ENCODE measurements at places on chromosomes 4 and X.
A peak's percentile ranks its signal among the peaks of the same experiment; 100 is the strongest.

DNA sequence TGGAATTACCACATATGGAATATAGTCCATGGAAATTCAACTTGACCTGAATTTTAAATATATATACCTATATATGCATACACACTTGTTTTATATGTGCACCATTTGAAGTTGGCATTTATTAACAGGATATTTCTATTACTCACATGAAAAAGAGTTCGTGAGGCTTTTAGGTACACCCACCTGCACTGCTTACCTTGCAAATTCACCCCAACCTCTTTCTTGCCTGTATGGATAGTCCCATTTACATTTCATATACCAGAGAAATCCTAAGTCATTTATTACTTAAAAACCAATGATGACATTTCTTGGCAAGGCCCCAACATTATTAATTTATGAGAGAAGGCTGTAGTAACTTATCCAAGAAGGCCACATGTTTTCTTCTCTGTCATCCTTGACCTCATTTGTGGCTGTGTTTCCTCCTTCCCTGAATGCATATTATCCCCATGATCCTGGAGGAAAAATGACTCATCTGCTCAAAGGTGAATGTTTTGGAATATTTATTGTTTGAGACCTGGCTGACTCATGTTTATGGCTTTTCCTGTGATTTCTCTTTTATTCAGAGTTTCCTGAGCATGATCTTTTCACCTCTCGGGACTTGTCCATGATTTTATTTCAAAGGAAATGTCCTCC lies 62.2 kb upstream of the FAM241A start:
- DNase-seq, result peak; percentile 97

GRCh38 chr4:73718375-73719373 lies 21.7 kb upstream of the CXCL8 start:
- peak; percentile 72 for DNase-seq

DNA sequence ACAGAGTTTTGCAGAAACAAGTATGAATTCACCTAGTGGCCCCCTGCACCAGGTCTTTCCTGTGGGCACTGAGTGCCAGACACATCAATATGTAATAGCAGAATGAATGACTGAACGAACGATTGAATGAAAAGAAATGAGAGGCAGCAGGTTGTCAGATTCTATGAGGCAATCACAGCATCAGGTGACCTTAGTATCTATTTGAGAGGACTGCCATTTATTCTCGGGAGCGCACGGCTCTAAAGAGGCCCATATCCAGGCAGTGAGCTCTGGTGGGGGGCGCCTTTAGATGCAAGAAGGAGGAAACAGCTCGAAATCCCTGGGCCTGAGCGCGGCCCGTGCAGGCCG lies 528 bp upstream of the SLC25A4 start:
- DNase-seq, result no peak

DNA sequence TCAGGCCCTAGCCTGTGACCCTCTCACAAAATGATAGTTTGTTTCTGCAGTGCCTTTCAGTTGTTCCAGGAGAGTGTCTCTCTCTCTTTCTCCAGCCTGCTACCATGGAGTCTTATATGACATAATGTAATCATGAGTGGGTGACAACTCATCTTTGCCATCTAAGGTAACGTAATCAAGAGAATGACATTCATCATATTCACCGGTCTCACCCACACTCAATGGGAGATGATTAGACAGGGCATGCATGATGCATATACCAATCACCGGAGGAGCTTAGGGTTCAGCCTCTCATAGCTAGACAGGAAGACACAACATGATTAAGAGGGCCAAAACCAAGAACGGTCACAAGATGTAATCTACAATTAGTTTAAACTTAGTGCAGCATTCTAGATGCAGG lies 97.1 kb upstream of the FAM9B start:
- peak; percentile 53 for DNase-seq

- DNase-seq, result no peak
Observed at GRCh38 chr4:121376556-121376955, 4.3 kb downstream of the QRFPR start.

GRCh38 chr4:26060286-26060685 lies 146.3 kb downstream of the SMIM20 start:
- DNase-seq, result peak; percentile 41

DNA sequence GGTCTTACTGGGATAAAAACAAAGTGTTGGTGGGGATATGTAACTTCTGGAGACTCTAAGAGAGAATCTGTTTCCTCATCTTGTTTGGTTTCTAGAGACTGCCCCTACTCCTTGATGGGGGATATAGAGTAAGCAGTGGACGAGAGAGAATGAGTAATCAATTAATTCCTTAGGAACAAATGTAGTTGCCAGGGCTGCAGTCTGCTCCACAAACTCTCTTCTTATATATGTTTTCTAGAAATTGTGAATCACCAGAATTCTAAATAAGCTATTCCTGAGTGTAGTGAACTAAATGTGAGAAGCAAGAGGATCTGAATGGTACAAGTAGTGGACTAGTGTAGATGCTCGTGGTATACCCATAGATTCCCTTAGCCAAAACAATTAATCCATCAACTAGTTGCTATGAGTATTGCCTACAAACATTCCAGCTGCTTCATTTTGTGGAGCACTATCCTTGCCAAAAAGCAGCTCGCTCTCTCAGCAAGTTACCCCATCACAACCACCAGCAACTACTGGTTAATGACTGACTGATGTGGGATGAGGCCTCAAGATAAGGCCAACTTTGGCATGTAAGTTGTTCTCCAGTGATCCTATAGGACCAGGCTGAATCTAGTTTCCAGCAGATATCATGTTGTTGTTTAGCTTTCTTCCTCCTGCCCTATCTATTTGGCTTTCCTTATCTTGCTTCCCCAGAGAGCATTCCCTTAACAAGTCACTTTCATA lies 273.0 kb downstream of the SLC7A11 start:
- DNase-seq, result no peak

DNA sequence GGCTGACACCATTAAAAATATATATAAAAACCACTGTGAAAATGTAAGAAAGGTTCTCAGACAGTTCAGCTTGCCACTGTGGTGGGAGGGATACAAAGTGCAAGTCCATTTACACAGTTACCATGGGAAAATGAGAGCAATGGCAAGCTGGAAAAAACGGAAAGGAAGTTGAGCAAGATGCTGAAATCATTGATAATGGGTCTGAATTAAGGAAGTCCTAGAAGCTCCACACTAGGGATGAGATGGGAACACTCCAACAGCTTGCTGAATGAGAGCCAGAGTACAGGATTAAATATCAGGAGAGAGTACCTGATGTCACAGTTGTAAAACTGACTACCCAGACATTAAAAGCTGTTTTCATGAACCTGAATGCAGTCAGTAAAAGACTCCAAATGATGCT lies 218.6 kb downstream of the PRDM5 start:
- no peak for DNase-seq

DNA sequence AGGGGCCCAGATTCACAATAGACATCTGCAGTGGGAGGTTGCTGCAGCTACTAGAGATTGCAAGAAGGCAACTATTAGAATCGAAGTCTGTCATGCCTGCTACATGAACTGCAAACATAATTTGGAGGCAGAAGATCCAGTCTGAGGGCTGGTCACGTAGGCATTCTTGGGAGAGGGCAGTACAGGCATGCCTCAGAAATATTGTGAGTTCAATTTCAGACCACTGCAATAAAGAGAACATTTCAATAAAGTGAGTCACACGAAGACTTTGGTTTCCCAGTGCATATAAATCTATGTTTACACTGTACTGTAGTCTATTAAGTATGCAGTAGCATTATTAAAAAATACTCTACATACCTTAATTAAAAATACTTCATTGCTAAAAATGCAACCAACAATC lies 585.8 kb upstream of the FAT1 start:
- DNase-seq, result peak; percentile 80

DNA sequence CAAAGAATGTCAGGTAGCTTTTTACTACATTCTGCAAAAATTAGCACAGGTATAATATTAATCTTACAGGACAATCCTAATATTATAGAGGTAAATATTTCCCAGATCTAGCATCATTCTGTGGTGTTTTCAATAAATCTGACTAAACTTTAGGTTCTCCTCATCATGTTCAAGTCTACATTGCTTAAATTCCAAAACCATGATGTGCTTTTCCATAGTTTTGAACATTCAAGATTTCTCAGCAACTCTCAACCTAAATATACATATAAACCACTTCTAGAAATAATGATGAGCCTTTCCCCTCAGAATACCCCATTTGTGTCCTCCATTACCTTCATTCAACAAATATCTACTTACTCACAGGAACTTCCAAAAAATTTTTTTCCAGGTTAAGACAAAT lies 23.1 kb downstream of the EIF4E start:
- no peak for DNase-seq

- DNase-seq, result no peak
Observed at GRCh38 chr4:141309874-141310273, 89.2 kb downstream of the ZNF330 start.

- DNase-seq, result no peak
Observed at GRCh38 chr4:48255959-48256342, 13.7 kb downstream of the TEC start.

DNA sequence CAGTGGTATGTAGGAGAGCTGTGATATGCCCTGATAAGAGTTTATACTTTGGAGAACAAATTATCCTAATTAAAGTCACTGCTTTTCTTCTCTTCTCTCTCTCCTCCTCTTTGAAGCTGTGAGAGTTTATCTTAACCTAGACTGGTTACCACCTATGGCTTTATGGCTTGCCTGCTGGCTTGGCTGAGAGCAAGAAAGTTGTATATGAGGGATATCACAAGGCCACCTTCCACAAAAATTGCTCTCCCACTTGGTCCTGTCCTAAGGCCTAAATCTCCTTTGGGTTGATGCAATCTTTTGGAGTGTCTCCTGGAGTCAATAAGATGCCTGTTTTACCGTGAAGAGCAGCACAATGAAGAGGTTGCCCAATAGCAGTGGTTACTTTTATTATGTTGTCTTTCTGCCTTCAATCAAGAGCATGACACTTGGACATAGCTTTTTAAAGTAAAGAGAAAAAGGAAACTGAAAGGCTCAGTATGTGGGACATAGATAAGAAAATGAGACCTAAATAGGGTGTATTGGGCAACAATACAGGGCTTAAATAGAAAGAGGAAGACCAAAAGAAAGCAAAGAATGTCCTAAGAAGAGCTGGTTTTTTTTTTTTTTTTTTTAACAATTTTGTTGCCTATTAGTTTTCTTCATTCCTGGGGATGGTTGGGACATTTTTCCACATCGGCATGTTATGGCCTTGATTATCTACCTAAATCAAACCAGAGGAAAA lies 9.2 kb downstream of the GUCY1A1 start:
- peak; percentile 46 for DNase-seq

GRCh38 chr4:139247241-139247640 lies 32.8 kb downstream of the MGARP start:
- DNase-seq, result no peak

DNA sequence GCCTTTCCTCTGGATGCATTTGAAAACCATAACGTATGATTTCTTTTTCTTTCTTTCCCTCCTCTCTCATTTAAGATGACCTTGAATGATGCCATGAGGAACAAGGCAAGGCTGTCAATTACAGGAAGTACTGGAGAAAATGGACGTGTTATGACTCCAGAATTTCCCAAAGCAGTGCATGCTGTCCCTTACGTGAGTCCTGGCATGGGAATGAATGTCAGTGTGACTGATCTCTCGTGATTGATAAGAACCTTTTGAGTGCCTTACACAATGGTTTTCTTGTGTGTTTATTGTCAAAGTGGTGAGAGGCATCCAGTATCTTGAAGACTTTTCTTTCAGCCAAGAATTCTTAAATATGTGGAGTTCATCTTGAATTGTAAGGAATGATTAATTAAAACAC lies 142.8 kb downstream of the GRIA2 start:
- DNase-seq, result no peak

- no peak for DNase-seq
Observed at GRCh38 chrX:137025930-137026329, 7.9 kb downstream of the GPR101 start.

DNA sequence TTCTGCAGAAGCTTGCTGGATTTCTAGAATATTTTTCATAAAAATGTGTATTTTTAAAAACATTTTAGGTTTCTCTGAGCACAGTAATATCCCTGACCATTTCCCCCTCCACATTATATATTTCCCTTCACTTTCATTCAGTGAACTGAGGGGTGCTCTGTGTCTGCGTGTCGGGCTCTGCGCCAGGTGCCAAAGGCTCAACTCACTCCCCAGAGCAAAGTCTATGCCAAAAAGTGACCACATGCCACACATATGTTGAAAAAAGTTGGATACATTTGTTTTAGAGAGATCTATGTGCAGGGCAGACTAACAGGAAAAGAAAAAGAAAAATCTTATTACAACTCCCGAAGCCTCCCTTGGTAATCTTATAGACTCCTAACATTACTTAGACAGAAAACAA lies 233.7 kb downstream of the MGST2 start:
- no peak for DNase-seq

- no peak for DNase-seq
Observed at GRCh38 chr4:167779864-167780263, 312.5 kb upstream of the ANXA10 start.

- DNase-seq, result peak; percentile 88
Observed at GRCh38 chr4:69098470-69098869, 2.2 kb downstream of the UGT2B7 start.

GRCh38 chrX:19889582-19890342 lies 2.4 kb upstream of the SH3KBP1 start:
- peak; percentile 72 for DNase-seq

DNA sequence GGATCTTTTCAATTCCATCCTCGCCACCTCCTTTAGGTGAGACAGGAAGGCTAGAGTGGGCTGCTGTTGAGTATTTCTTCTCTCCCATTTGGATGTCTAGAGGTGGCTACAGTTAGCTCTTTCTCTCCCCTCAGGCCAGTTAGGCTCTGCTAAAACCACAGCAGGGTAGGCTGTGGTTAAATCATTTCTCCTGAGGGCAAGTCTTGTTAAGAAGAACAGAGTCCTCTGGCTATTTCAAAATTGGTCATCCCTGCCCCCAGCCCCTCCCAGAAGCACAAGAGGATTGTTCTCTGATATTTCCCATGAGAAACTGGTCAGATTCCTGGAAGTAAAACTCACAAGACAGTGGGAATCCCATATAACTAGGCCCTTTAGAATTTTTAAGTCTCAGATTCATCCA lies 1359.5 kb downstream of the TECRL start:
- DNase-seq, result no peak

DNA sequence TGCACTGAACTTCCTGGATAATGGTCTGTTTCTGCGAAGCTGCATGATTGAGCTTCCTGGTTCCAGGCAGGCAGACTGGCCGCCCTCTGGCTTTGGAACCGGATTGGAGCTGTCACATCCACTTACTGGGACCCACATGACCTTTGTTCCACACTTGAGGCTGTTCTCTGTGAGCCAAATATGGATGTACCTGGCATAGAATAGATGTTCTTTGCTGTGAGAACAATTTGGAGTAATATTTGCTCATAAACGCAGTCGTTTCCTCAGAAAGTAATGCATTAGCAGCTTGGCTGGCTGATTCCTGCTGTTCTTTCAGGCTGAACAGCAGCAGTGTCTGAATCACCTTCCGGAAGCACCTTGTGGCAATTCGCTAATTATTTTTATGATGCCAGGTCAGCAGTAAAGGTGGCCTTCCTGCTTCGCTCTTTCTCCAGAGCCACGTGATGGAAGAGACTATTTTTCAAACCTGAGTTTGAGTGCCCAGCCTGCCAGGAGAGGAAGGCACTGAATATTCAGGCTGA lies 78.1 kb upstream of the BOD1L1 start:
- peak; percentile 64 for DNase-seq

Data from PC-3 (cell line).